ENCODE measurements at places on chromosomes 3 and 15.

- no peak for DNase-seq
Observed at GRCh38 chr3:45164056-45164455, 17.9 kb upstream of the CDCP1 start.

GRCh38 chr3:42605546-42606173, 5.2 kb downstream of the NKTR start:
- DNase-seq = no peak

DNA sequence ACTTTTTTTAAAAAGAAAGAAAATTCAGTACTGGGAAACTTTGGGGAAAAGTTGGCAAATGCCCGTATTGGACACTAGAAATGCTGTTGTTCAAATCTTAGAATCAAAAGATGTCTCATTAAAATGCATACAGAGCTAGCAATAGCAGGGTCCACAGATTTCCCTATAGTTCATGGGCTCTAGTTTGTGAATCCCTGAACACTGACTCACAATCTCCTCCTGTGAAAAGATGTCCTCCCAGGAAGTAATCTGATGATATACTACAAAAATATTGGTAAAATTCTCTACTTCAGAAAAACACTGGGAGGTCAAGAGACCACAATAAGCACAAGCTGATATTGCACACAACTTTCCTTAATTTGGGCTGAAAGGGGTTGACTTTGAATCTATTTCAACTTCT, 568.4 kb upstream of the ZNF385D start:
- no peak for DNase-seq

DNA sequence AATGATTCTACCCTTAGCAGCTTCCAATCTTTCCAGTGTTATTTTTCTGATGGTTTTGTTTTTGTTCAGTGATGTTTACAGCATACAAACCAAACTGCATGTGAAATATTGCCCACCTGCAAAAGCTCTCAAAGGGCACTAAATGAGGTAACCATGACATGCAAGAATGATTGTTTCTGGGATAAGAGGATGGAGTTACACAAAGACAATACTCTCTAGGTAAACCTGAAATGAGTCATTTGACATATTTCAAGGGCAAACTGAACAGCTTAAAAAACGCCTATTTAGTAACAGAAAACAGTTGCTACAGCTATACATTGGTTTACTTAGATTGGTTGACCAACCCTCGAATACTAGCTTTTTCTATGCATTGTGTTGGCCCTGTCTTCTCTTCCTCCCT, 481.7 kb downstream of the ZPLD1 start:
- DNase-seq = no peak

DNA sequence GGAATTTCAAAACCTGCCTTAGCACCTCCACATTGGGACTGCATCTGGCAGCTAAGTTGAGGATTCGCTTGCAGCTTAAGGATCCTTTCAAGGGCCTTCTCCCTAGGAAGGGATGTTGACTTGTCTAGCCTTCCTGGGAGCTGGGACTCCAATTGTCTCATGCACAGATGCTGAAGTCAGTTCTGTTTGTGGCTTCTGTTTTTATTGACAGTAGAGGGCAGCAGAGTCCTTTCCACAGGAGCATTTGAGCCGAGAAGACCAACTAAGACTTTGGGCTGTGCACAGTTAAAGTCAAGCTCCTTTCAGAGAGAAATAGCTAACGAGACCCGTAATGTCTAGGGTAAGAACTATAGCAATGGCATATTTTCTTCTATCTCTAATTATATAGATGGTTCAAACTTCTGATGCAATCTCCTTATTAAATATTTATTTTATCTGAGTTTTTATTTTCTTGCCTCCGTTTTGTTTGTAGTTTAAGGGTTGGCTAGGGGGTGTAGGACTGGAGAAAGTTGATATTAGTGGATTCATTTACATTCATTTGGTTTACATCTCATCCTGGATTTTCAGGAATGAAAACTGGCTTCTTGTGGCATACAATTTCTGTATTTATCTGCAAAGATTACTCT, 59.7 kb upstream of the KBTBD8 start:
- no peak for DNase-seq

- no peak for DNase-seq
Observed at GRCh38 chr3:149555927-149556326, 81.4 kb downstream of the TM4SF4 start.
